ENCODE measurements at places on chromosomes 7 and 10.
A peak's percentile ranks its signal among the peaks of the same experiment; 100 is the strongest.

DNA sequence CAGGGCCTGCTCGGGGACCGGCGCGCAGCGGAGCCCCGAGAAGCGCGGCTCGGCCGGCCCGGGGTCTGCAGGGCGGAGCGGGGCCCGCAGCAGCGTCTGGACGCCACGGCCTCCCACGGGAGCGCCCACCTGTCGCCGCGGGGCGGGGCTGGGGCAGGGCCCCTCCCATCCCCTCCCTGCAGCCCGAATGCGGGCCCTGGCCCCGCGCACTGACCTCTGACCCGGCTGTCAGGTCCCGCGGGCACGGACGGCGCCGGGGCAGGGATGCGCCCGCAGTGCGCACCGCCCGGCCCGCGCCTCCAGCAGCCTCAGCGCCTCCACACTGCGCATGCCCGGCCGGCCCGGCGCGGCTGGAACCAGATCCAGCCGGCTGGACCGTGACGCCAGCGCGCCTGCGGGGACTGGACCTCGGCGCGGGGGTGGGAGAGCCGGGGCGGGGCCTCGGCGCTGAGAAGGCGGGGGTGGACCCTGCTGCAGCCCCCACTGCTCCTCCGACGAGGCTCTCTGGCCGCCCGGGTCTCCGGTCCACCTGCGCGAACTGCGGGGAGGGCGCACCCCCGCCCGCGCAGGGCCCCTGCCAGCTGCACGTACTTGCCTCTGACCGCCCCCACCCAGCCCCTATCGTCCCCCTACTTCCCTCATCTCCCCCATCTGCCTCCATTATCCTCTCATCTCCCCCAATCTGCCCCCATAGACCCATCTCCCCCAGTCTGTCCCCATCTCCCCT lies 16.1 kb upstream of the GPR146 start:
- no peak for DNase-seq

GRCh38 chr7:140016540-140016939 lies 46.2 kb downstream of the PARP12 start:
- no peak for DNase-seq

DNA sequence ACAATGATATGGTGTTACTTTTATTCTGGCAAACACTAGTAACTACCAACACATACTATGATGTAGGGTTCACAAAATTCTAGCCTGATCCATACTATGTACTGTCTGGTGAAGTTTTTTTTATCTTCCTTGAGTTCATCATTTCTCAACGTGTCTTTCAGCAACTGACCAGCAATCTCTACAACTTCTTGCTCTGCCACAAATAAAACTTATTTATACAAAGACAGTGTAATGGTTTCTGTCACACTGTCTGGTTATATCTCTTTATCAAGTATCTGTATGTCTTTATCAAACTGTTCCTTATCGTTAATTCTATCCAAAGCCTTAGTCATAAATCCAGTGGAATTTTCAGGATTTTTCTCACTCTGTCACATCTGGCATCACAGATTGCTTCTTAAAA lies 69.7 kb downstream of the CUL2 start:
- DNase-seq, result no peak

GRCh38 chr7:50085344-50085743 lies 7.7 kb downstream of the ZPBP start:
- DNase-seq, result no peak

- no peak for DNase-seq
Observed at GRCh38 chr10:35541720-35542119, 63.4 kb upstream of the GJD4 start.

GRCh38 chr7:104980841-104981671 lies 32.9 kb upstream of the KMT2E start:
- no peak for DNase-seq

- DNase-seq, result no peak
Observed at GRCh38 chr10:114544045-114544659, 113.9 kb downstream of the ABLIM1 start.

GRCh38 chr10:103691723-103692435 lies 163.5 kb downstream of the SH3PXD2A start:
- no peak for DNase-seq

GRCh38 chr10:96168546-96168945 lies 38.4 kb downstream of the ZNF518A start:
- no peak for DNase-seq

DNA sequence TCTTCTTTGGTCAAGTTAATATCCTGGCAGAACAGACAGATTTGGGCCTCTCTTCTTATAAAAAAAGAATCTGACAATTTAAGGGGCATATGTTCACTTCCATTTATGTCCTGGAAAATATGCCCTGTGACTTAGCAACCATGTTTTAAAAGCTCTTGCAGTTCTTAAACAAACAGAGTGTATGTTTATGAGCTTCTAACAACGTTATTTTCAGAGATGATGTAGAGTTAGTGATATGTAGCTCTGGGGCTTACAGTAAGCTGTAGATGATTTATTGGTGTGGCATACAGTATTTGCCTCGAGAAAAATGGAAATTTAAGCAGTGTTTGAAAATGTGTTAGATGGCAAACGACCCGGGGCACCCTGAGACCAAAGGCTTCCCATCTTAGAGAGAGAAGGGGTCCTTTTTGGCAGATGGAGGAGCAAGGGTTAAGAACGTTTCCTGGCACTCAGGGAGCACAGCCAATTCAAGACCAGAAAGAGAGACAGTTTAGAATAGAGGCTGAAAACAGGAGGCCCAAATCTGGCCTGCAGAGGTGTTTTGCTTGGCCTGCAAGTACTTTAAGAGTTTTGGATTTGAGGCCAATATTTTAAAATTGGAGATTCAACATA lies 397.5 kb downstream of the KCNMA1 start:
- DNase-seq, result no peak

DNA sequence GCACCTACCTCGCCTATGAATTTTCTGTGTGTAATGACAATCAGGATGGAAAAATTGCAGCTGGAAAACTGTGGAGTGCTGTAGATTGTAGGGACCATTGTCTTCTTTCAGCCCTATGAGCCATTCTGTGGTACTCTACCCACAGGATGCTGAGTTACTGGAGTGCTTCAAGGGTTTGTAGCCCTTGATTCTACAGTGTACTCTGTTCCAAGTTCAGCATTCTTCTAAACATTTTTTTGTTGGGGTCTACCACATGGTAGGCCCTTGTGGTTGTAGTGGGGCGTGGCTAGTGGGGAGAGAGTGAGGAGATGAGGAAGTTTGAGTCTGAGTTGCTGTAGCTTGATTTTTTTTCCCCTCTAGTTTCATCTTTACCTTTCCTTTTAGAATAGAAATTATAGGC lies 33.5 kb downstream of the REEP3 start:
- DNase-seq, result peak; percentile 68

GRCh38 chr10:49596493-49596809 lies 13.7 kb upstream of the SLC18A3 start:
- no peak for DNase-seq

GRCh38 chr7:139095194-139095659 lies 14.3 kb downstream of the ZC3HAV1 start:
- DNase-seq, result no peak

- DNase-seq, result no peak
Observed at GRCh38 chr7:111730476-111731300, 168.4 kb upstream of the IMMP2L start.

- no peak for DNase-seq
Observed at GRCh38 chr7:16754856-16755317, 1.3 kb downstream of the TSPAN13 start.

- DNase-seq, result peak; percentile 11
Observed at GRCh38 chr10:126935263-126935946, 30.2 kb downstream of the DOCK1 start.

DNA sequence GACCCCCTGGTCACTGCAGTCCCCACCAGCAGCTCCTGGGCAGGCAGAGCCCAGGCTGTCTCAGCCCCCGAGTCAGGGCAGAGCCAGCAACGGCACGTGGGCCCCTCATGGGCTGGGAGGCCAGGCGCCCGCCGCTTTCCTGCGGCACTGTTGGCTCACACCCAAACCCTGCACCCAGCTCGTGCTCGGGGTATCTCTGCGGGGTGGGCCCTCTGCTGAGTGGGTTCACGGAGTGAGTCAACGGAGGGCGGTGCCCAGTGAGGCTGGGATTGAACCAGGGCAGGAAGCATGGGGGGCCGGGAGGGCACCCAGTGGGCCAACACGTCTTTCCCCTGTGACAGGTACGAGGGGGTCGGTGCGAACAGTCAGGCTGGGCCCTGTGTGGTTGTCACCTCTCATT lies 28.9 kb downstream of the ADAP1 start:
- DNase-seq, result no peak

DNA sequence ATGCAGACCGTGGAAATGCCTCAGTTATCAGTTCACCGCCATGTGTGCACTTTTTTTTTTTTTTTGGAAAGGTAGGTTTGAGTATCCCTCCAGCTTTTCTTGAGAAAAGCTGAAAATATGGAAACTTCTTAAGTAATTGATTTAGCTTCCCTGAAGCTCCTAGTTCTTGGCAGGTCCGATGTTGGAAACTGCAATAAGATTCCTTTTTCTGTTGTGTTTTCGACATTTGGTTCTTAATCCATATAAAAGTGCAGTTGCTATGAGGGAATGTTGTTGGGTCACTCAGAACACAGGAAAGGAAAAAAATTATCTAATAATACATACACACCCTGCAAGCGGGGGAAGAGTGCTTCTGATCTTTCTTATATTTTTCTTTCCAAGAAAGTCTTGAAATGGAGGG lies 665.2 kb downstream of the INHBA start:
- no peak for DNase-seq

DNA sequence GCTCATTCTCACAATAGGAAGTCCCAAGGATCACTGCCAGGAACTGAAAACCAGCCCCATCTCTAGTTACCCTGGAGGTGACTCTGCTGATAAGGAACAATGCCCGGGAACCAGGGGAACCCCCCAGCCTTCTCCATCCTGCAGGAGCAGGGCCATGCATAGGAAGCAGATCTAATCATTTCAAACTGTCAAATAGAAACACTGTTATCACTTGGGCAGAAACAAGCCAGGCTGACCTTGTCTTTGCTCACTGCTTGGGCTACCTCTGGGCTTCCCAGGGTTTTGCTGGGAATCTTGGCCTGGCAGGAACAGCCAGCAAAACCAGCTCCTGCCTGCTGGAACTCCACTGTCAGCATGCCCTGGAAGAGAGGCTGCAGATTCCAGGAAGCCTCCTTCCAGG lies 114.1 kb downstream of the RNF216 start:
- no peak for DNase-seq

- DNase-seq, result no peak
Observed at GRCh38 chr10:18501629-18502028, 149.8 kb downstream of the NSUN6 start.

All from HS-5 (cell line).